RWPE2 (cell line): ENCODE measurements at places on chromosomes 7 and 10.

- no peak for DNase-seq
These were observed 264.3 kb downstream of the CACNA2D1 start for GRCh38 chr7:82179311-82179710.

DNA sequence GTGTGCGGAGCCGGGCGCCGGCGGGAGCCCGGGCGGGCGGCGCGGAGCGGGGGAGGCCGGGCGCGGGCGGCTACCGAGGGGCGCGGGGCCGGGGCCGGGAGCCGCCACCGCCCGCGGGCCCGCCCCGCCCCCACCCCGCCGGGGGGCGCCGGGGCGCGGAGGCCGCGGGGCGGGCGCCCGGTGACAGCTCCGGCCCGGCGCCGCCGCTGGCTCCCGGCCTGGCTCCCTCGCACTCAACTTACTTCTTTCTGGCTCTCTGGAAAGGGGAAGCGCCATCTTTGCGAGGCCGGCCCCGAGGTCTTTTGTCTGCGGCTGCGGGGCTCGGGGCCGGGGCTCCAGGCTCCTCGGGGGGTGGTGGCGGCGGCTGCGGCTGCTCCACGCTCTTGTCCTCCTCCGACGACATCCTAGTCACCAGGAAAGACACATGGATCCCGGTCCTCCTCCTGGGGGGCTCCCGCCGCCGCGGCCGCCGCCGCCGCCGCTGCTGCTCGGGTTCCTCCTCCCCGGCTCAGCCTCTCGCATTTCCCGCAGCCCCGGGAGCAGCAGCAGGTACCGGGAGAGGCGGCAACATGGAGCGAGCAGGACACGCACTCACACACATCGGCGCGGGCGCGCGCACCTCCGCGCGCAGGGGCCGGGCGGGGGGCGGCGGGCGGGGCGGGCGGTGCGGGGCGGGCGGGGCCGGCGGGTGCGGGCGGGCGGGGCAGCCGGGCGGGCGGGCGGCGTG, at the start of gene KMT2C:
KMT2C (minus strand) TSS at position 620 of the 727 bp plus-strand sequence; CDS start at position 403, 217 bp downstream.
- DNase-seq: no peak

- DNase-seq: no peak
These were observed 70.2 kb upstream of the PDE1C start for GRCh38 chr7:32140210-32140939.

DNA sequence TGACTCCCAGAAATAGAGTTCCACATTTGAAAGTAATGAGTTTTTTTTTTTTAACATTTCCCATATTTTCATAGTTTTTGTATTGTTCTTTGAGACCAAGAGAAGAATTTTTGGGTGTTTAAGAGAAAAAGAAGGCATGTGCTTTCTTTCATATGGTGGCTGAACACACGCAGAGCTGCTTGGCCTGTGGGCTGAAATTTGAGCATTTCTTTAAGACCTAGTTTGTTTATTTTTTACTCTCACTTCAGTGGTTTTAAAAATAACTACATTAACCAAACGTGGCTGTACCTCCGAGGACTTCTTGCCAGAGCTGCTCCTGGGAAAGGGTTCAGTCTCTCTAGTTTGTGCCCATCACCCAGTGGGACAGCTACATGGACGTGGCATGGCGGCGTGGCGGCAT, 58.3 kb downstream of the INPP5A start:
- no peak for DNase-seq

DNA sequence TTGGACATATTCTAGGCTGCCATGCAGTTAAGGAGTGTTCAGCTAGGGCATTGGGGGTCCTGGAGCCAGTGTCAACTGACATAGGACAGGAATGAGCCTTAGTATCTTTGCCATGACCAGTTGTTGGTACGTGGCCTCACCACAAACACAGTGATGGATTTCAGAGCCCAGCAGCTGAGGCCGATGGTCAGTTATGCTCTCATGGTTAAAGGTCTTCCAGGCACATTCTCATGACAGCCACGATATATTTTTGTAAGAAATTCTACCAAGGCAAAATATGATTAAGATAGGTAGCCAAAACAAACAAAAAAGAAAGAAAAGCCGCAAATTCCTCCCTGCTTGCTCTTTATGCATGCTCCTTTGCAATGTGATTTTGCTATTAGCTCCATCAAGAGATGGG, 47.8 kb downstream of the CDHR3 start:
- no peak for DNase-seq

- DNase-seq: no peak
These were observed 252.8 kb upstream of the GPR26 start for GRCh38 chr10:123413353-123413752.

- no peak for DNase-seq
These were observed 386.5 kb upstream of the PFKP start for GRCh38 chr10:2680821-2681220.

GRCh38 chr7:139738101-139738489, 39.7 kb downstream of the HIPK2 start:
- DNase-seq: no peak

DNA sequence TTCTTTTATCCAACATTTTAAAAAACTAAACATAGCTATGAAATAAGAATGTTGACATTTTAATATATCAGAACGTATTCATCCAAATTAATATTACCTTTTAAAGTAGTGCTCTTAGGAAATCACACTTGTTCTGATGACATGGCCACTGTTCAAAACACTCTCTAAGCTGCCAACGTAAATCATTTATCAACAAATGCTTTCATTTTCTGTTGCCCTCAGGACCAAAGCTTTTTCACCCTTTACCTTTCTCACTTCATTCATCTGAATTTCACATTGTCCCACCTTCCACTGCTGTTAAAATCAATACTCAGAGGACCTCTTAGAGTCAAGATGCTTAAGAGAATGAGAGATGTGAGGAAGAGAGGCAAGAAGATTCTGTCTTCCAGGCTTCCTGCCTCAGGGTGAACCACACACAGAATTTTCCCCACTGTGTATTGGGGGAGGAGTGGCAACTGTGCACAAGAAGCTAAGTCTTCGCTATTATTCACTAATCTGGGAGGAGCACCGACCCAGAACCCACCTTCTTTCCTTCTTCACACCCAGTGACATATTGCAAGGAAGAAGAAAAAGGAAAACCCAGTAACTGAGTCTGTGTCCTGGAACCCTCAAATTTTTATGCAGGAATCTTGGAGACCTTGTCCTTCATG, 21.0 kb downstream of the HIBADH start:
- no peak for DNase-seq

DNA sequence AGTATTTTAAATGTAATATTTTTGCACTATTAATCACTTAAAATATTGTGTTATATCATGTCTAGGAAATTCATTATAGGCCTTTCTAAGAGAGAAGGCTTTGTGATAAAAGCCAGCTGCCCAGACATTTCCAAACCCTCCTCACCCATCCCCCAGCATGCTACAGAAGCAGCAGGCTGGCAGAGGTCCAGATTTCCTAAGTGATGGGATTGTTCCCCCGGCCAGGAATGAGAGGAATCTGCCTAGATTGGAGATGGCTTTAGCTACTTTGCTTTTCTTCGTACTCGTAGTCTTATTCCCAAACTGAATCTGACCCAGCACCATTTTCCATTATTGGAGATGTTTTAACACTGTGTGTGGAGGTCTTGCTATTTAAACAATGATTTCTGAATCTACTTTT, 29.4 kb downstream of the CDK14 start:
- DNase-seq: peak; percentile 76

- no peak for DNase-seq
These were observed 381.4 kb upstream of the PODXL start for GRCh38 chr7:131937868-131938267.

DNA sequence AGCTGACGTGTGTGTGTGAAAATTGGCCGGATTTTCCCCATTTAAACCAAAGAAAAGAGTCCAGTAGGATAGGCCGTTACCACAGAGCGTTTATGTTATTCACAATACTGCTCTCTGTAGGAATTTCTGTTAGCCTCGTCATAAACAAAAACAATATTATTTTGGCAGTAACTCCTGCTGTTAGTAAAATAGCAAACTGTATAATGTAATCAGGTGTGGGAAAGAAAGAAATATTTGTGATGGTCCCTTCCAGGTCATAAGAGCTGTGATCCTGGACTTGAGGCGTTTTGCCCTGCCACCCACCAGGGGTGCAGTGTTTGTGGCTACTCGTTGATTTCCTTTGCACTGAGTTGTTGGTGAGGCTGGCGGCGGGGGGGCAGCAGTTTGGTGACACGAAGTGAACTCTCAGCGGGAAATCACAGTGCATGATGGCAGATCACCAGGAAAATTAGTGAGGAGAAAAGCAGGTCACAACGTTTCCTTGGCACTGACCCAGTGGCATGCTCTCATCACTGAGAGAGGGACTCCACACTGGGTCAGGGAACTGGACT, 2.8 kb downstream of the EEPD1 start:
- DNase-seq: no peak

- no peak for DNase-seq
These were observed 57.1 kb upstream of the NPTX2 start for GRCh38 chr7:98559958-98560357.

DNA sequence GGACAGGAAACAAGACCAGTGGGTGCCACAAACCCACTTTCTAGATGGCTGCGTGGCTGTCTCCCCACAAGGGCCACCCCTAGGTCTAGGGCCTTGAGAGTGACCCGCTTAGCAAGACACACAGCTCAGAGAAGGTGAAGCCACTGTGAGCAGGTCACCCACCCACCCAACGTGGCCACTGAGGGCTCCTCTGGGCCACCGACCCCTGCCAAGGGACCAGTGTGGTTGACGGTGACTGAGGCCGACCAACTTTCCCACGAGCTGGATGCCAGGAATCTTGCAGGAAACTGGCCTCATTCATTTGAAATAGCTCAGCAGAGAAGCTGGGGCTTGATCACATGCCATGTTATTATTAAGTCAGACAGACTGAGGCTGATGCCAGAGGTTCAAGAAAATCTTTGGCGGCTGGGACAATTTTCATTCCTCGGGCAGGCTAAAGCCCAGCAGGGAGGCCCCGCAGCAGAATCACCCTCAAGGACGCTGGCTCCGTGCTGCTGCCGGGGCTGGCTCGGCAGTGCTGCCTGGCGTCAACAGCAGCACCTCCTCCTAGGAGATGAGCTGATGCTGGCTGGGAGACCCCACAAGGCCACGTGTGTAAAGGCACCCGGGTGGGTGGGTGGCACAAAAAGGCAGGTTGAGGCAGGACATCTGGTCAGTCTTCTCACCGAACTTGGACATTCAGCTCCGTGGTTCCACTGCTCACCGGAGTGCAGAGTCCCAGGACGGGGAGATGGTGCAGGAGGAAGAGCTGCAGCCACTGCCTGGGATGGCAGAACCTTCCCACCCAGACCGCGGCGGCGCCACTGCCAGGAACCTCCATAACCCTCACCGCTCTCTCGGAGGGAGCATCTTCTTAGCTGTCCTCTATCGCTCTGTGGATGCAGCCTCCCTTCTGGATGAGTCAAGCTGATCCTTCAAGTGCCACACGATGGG, 57.8 kb downstream of the ZRANB1 start:
- DNase-seq: peak; percentile 51

- DNase-seq: no peak
These were observed 21.0 kb upstream of the GNA12 start for GRCh38 chr7:2864999-2865670.

DNA sequence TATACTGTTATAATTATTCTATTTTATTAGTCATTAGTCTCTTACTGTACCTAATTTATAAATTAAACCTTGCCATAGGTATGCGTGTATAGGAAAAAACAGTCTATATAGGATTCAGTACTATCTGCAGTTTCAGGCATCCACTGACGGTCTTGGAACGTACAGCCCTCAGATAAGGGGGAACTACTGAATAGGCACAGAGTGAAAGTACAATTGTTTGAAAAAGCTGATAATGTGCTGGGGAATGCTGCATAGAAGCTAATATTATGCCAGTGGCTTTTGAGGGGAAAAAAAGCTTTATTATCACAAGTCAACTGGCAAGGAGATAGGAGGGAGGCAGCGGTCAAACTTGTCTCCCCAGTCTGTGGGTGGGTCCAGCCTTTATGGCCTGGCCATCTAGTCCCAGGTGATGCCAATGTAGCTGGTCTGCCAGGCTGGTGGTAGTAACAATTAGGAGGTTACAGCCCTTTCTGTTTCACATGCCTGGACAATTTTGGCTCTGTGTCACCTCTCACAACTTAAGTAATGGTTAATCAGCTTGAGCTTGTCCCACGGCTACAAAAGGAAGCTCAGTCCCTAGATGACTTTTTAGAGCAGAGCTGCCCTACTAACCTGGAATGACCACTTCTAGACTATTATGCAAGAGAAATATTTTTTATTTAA, 8.3 kb upstream of the FMC1 start:
- DNase-seq: no peak

- peak; percentile 29 for DNase-seq
These were observed 70.3 kb downstream of the MYL10 start for GRCh38 chr7:101558742-101559325.

- no peak for DNase-seq
These were observed 33.0 kb upstream of the UNC5B start for GRCh38 chr10:71179382-71179781.

GRCh38 chr10:112570585-112570984, 123.6 kb downstream of the VTI1A start:
- DNase-seq: no peak

GRCh38 chr7:1531263-1531978, 919 bp downstream of the MAFK start:
- no peak for DNase-seq

- no peak for DNase-seq
These were observed 21.5 kb upstream of the TMEM213 start for GRCh38 chr7:138776166-138776833.

GRCh38 chr7:88071994-88072714, 138.1 kb downstream of the ADAM22 start:
- no peak for DNase-seq

- no peak for DNase-seq
These were observed 100.4 kb upstream of the PDLIM1 start for GRCh38 chr10:95391164-95391563.

GRCh38 chr7:2128601-2129322, 104.0 kb downstream of the MAD1L1 start:
- DNase-seq: no peak

DNA sequence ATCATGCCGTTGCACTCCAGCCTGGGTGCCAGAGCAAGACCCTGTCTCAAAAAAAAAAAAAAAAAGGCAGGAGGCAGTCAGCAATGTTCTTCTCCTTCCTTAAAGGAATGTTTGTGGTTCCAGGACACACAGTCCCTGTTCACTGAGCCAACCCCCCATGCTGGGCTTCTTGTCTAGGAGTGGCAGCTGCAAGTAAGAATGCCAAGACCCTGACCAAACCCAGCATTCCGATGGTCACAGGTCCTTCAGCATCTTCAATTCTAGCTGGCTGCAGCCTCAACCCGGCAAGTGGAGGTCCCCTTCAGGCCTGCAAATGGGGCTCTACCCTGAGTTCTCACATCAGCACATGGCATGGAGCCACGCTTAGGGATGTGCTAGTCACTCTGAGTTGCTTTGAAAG, 38.2 kb upstream of the CUX1 start:
- DNase-seq: no peak

GRCh38 chr10:32308027-32308603, 38.8 kb downstream of the EPC1 start:
- DNase-seq: no peak

DNA sequence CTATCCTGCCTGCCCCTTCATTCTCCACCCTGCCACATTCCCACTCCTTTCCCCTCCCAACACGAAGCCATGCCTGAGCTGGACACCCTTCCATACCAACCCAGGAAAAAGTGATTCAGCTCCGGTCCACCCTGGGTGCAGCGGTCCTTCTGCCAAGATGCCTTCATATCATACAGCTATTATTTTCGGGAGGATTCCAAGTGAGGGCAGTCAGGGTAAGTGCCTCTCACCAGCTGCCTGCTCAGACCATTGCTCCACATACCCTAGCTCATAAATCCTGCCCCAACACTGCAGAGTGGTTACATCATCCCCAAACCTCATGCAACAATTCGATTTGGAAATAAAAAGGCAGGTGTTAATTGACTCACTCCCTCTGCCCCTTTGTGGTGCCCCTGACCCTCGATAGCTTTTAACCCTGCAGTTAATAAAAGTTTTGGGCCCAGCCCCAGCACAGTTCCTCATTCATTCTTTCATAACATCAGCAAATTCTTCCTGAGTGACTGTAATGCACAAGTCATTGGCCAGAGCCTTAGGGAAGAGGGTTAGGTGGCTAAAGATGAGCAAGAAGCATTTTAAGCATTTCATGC, 42.6 kb downstream of the ZNF503 start:
- peak; percentile 82 for DNase-seq
